ENCODE measurements at places on chromosomes 16 and 17. TPM values are rescaled to one million over a fixed set of nuclear protein-coding genes. Genes with fewer than 3 reads are reported as not detected.

AIPL1 gene
- total RNA-seq = not detected

HP gene
- 12.0 TPM for total RNA-seq

GRCh38 chr16:2039274-2040031, 8.2 kb downstream of the NTHL1 start:
- H3K4me1 ChIP-seq = peaks cover 63% of the 10 kb centered on the region
- H3K36me3 ChIP-seq = no peaks in the 10 kb centered on the region
- H3K27me3 ChIP-seq = no peaks in the 10 kb centered on the region
- H3K27ac ChIP-seq = peak overlapping the region; percentile 92
- no peak overlapping the region for H3K4me3 ChIP-seq

DNA sequence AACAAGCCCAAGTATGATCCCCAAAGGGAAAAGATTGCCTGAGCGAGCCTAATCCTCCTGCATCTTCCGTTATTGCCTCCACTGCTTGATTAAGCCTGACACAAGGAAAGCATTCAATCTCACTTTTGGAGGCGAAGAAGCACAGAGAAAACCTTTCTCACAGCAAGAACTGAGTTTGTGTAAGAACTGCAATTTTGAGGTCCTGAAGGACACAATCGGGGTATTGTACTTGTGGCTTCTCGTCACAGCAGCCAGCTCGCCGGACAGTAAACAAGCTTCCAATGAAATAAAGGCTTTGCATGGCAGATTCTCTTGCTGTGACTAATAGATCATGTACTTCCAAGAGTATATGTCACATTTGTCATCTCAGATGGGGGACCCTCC, 18.7 kb upstream of the FOXF1 start:
- no peak for DNase-seq
- H3K36me3 ChIP-seq = no peaks in the 10 kb centered on the region
- H3K4me3 ChIP-seq = no peak overlapping the region
- no peak overlapping the region for H3K27ac ChIP-seq
- H3K4me1 ChIP-seq = no peaks in the 10 kb centered on the region

GRCh38 chr17:71790791-71791190, 330.0 kb upstream of the SOX9 start:
- H3K27me3 ChIP-seq = no peaks in the 10 kb centered on the region
- H3K4me3 ChIP-seq = no peak overlapping the region
- H3K36me3 ChIP-seq = no peaks in the 10 kb centered on the region
- H3K4me1 ChIP-seq = no peaks in the 10 kb centered on the region

All from ovary (tissue), 10 donors.